ENCODE measurements at places on chromosomes 4 and X. TPM values are rescaled to one million over a fixed set of nuclear protein-coding genes. Genes with fewer than 3 reads are reported as not detected.

MAGED4 gene
- total RNA-seq = 28.9 TPM

CT47B1 gene
- total RNA-seq = not detected

MYOZ2 gene
- not detected for total RNA-seq

SHISA3 gene
- total RNA-seq = 2.7 TPM

AMOT gene
- 2.0 TPM for total RNA-seq

CLDN2 gene
- 0.17 TPM for total RNA-seq

SULT1B1 gene
- total RNA-seq = 12.6 TPM

ITIH6 gene
- total RNA-seq = not detected

ADH7 gene
- not detected for total RNA-seq

DRD5 gene
- not detected for total RNA-seq

GATB gene
- 18.7 TPM for total RNA-seq

ENPEP gene
- 0.14 TPM for total RNA-seq

ATP1B4 gene
- not detected for total RNA-seq

MAGEB6 gene
- not detected for total RNA-seq

XAGE1B gene
- not detected for total RNA-seq

MEPE gene
- not detected for total RNA-seq

PWWP3B gene
- total RNA-seq = not detected

SCRG1 gene
- total RNA-seq = under 0.01 TPM

MTTP gene
- 0.23 TPM for total RNA-seq

ARMCX6 gene
- 39.2 TPM for total RNA-seq

PNMA6A gene
- total RNA-seq = 0.34 TPM

HTR2C gene
- not detected for total RNA-seq

DCHS2 gene
- 0.17 TPM for total RNA-seq

CLNK gene
- not detected for total RNA-seq

ADGRA3 gene
- 15.2 TPM for total RNA-seq

CT45A1 gene
- not detected for total RNA-seq

NELFA gene
- 13.8 TPM for total RNA-seq

AADAT gene
- 1.3 TPM for total RNA-seq

MAB21L2 gene
- total RNA-seq = 0.33 TPM

REPS2 gene
- total RNA-seq = 6.5 TPM

MAP7D2 gene
- 0.17 TPM for total RNA-seq

CTPS2 gene
- 20.8 TPM for total RNA-seq

GABRE gene
- 8.4 TPM for total RNA-seq

GPRASP1 gene
- total RNA-seq = 2.6 TPM

IL21 gene
- not detected for total RNA-seq

INPP4B gene
- total RNA-seq = 20.9 TPM

RNF150 gene
- total RNA-seq = 0.23 TPM

TEX13C gene
- not detected for total RNA-seq

POF1B gene
- total RNA-seq = 2.9 TPM

RGN gene
- total RNA-seq = 0.42 TPM

RHOH gene
- 0.65 TPM for total RNA-seq

GAGE2A gene
- not detected for total RNA-seq

INTS6L gene
- total RNA-seq = 3.3 TPM

SCLT1 gene
- total RNA-seq = 12.6 TPM

VCX gene
- not detected for total RNA-seq

SYNPO2 gene
- total RNA-seq = 0.17 TPM

ATG4A gene
- total RNA-seq = 30.4 TPM

MID2 gene
- 114 TPM for total RNA-seq

GLOD5 gene
- not detected for total RNA-seq
